WTC11 (cell line): ENCODE measurements at places on chromosomes 12 and 14. TPM values are rescaled to one million over a fixed set of nuclear protein-coding genes. Genes with fewer than 3 reads are reported as not detected.
A peak's percentile ranks its signal among the peaks of the same experiment; 100 is the strongest.

- no peak for DNase-seq
Measured at GRCh38 chr14:77041881-77042545, 13.5 kb upstream of the IRF2BPL start.

GRCh38 chr14:24679248-24679961 is 45.4 kb upstream of the GZMB start:
- DNase-seq = no peak

SIX1 gene
- total RNA-seq = 0.21 to 0.59 TPM (median 0.30 TPM) in 3 replicates

GRCh38 chr12:120078868-120079267 is 37.7 kb downstream of the RAB35 start:
- DNase-seq = no peak

- no peak for DNase-seq
Measured at GRCh38 chr14:22489957-22490950, 98.8 kb downstream of the DAD1 start.

- DNase-seq = no peak
Measured at GRCh38 chr12:106655577-106655976, 72.8 kb downstream of the RFX4 start.

DNA sequence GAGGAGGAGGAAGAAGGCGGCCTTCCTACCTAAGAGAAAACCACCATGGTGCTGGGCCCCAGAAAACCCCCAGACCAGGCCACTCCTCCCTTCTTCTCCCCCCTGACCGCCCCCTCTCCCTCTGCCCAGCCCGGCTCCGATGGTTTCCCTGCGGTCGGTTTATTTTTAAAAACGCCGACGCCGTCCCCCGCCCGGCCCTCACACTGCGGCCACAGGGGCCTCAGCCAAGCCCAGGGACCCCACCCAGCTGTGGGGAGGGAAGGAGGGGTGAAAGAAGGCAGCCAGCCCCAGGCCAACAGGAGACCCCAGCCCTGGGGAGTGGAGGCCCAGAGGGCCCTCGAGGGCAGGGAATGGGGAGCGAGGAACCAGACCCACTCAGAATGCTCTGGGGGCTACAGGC is 3.4 kb downstream of the SP7 start:
- no peak for DNase-seq

NPFF gene
- 0.57 to 0.80 TPM (median 0.59 TPM) in 3 replicates for total RNA-seq

DNA sequence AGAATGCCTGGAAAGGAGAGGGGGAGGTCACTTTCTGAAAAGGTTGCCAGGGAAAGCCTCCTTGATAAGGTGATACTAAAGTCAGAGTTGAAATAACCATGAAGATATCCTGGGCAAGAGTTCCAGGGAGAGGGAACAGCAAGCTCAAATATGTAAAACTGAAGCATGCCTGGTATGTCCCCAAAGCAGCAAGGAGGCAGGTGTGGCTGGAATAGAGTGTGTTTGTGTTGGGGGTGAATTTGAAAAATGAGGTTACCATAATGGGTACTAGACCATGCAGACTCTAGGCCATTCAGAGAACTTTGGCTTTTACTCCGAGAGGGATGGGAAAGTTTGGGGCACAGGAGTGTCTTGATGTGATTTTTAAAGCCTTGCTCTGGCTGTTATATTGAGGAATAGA is 66.7 kb upstream of the PTCSC3 start:
- DNase-seq = no peak

DNA sequence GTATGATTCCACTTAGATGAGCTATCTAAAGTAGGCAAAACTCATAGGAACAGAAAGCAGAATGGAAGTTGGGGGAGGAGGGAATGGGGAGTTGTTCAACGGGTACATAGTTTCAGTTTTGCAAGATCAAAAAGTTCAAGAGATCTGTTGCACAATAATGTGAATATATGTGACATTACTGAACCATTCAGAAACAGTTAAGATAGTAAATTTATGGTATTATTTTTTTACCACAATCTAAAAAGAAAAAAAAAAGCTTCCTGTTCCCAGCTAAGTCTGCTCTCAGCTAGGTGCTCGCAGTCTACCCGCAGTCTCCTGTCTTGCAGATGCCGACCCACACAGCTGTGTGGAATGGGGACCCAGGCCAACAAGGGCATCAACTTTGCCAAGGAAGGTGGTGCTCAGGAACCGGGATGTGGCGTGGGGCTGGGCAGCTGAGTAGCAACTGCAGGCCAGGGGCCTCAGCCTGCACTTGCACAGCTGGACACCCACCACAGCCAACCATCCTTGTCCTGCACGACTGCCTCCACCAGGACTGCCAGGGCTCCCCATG is 15.3 kb upstream of the ANO6 start:
- no peak for DNase-seq

MGP gene
- 0.32 to 0.96 TPM (median 0.66 TPM) in 3 replicates for total RNA-seq

DNA sequence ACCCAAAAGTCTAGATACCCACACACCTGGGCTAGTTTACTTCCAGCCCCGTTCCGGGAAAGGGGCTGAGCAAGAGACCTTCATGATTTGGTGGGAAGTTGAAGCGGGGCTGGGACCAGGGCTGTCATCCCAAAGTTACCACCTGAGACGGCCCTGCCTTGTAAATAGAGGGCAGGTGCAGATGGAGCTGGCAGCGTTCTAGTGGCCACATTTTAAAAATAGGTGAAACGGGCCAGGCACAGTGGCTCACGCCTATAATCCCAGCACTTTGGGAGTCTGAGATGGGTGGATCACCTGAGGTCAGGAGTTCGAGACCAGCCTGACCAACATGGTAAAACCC is 43.4 kb downstream of the NFKBIA start:
- no peak for DNase-seq

GRCh38 chr14:28776482-28777266 is 10.1 kb downstream of the FOXG1 start:
- no peak for DNase-seq

DNA sequence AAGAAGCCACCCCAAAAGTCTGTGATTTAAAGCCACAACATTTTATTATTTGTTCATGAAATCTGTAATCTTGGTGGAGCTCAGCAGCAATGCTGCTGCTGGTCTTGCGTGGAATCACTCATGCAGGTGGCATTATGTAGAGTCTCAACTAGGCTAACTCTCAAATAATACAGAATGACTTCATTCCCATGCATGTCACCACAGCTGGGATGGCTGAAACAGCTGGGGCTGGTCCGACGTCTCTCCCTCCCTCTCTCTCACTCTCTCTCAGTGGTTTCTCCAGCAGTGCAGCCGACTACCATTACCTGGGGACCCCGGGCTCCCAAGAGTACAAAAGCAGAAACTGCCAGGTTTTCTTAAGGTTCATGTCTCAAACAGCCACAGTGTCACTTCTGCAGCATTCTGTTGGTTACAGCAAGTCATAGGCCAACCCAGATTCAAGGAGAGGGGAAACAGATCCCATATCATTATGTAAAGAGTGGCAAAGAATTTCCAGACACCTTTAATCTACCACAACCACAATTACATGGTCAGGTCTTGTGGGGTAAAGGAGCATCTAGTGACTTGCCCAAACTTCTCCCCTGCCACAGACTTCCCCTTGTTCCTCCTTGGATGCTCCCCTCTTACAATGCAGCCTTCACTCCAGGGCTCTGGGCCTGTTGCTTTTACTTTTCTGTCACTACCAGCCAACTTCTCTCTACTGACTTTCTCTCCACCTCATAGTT is 192.0 kb upstream of the HMGA2 start:
- DNase-seq = no peak

- no peak for DNase-seq
Measured at GRCh38 chr14:77268989-77269600, 1.9 kb downstream of the NGB start.

FSCB gene
- not detected in 3 replicates for total RNA-seq

DNA sequence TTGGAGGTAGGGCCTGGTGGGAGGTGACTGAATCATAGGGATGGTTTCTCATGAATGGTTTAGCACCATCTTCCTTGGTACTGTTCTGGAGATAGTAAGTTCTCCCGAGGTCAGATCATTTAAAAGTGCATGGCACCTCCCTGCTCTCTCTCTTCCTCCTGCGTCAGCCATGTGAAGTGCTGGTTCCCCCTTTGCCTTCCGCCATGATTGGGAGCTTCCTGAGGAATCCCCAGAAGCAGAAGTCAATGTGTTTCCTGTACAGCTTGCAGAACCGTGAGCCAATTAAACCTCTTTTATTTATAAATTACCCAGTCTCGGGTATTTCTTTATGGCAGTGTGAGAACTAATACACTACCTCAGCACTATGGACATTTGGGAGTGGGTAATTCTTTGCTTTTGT is 4.8 kb upstream of the LGMN start:
- DNase-seq = no peak

- DNase-seq = no peak
Measured at GRCh38 chr14:51382506-51382905, 142.5 kb downstream of the TMX1 start.

NEMF gene
- total RNA-seq = 50.1 to 51.2 TPM (median 50.1 TPM) in 3 replicates

- no peak for DNase-seq
Measured at GRCh38 chr12:129325566-129325965, 472.3 kb downstream of the GLT1D1 start.

- DNase-seq = no peak
Measured at GRCh38 chr12:11785712-11786111, 136.2 kb downstream of the ETV6 start.

GUCY2C gene
- total RNA-seq = 3.4 to 4.3 TPM (median 3.9 TPM) in 3 replicates

DNA sequence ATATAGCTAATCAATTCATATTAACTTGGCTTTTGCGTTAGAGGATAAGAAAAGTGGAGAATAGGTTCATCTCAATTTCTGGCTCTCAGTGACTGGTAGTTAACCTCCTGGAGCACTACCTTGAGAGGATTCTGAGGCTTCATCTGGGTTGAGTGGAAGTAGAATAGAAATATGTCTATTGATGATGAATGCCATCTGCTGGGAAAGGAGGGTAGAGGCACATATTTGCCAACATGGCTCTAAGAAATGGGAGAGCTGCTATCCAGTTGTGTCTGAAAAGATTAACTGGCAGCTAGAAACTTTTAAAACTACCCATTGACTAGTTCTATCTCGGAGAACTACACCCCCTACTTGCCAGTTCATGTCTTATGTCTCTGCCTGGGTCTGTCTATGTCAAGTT is 530.1 kb downstream of the NRXN3 start:
- no peak for DNase-seq

DNA sequence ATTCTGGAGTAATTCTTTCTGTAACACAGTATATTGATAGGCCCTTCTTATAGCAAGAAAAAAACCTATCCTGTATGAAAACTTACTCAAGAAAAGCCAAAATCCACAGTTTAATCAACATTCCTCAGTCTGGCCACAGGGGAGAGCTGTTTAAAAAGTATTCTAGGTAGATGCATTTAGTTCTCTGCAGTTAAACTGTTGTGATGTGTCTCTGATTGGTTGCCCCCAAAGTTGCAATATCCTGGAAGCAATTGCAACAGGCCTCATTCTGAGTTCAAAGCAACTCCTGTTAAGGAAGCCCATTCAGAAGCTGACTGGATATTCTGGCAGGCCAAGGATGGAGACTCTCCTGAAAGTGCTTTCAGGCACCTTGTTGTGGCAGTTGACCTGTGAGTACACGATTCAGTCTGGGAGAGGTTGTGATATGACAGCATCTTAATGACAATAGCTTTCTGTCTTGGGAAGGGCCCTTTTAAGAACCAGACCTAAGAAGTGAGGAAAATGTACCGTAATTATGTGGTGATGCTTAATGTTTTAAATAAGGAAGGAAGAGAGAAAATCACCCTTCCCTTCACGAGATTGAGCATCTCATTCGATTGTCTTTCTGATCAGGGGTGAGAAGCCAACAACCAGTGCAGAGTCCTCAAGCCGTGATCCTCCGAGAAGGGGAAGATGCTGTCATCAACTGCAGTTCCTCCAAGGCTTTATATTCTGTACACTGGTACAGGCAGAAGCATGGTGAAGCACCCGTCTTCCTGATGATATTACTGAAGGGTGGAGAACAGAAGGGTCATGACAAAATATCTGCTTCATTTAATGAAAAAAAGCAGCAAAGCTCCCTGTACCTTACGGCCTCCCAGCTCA is 420.7 kb downstream of the DAD1 start:
- DNase-seq = no peak

DNA sequence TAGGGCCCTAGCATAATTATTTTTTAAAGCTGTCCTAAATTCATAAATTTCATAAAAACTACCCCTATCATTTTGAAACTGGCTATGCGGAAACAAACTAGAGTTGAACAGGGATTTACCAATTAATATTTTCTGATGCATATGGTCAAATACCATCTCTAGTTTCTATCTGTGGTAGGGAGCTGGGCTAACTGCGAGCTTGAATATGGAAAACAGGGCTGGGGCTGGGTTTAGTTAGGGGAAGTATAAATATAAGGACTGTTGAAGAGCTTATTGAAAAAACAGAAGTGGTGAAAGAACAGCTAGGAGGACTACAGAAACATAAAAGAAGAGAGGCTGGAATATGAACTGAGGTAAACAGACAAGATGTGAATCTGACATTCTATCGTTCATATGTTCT is 91.8 kb downstream of the SLC38A1 start:
- no peak for DNase-seq

AKAP5 gene
- 2.8 to 3.0 TPM (median 3.0 TPM) in 3 replicates for total RNA-seq

- DNase-seq = peak; percentile 61
Measured at GRCh38 chr14:76329154-76329928, 46.6 kb upstream of the ESRRB start.

- peak; percentile 22 for DNase-seq
Measured at GRCh38 chr12:26810330-26810729, 22.7 kb downstream of the ITPR2 start.

DNA sequence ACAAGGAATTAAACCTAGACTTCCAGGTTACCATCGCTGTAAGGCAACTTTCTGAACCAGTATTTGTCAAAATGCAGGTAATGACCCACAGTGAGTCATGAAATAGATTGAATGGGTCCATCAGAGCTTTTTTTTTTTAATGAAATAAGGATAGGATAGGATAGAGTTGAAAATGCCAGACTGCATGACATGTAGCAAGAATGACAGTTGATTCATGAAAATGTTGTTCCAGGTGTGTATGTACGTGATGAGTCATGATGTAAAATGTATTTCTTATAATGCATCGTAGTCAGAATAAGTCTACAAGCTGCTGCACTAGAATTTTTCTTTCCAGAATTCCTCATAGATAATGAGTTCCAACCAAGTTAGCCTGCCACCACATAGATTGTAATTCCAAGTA is 184.4 kb upstream of the BCL2L14 start:
- no peak for DNase-seq

DNA sequence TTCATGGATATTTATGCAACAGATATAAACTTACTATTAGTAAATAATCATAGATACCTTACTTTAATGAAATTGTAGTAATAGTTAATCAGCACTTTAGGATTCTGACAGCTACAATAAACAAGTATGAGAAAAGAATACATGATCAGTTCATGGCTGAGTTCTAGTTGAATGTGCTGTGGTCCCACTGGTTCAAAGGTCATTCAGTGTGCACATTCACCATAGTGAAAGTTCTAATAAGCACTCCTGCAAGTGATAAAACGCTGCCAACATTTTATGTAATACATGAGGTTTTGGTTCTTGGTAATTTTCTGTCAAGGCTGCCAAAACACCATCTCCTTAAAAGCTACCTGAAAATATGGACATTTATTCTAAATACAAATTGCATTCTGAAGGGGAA is 92.6 kb downstream of the NUMB start:
- no peak for DNase-seq

LRRK2 gene
- total RNA-seq = 0.23 to 0.46 TPM (median 0.46 TPM) in 3 replicates
